ENCODE measurements at places on chromosomes 7 and 10.

DNA sequence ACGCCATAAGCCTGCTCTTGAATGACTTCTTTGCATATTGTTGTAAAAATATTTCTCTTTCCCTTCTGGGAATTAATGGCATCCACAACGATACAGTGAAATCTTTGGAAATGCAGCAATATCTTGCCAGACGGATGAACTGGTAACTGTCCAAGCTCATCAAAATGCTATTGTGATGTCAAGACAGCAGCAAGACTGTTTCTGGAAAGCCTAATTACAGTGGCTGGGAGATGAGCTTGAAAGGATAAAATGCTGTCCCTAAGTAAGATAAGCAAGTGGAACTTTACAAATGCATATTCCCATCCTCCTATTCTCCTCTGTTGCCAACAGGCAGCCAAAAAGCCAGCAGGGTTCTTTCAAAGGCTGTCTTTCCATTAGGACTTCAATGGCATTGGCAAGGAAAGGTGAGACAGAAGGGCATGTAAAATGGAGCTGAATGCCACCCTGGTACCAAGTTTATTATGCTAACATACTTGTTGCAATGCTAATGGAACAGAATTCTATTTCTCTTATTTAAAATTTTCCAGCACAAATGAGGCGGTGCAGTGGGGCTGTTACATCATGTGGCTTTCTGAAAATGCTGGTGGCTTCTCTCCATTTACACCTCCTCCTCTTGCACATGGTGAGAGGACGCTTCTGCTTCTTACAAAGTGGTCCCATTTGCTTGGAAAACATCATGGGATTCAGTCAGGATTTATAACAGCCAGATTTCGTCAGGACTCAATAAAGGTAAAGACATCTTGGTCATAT is 178.3 kb upstream of the PTER start:
- no peak for DNase-seq

DNA sequence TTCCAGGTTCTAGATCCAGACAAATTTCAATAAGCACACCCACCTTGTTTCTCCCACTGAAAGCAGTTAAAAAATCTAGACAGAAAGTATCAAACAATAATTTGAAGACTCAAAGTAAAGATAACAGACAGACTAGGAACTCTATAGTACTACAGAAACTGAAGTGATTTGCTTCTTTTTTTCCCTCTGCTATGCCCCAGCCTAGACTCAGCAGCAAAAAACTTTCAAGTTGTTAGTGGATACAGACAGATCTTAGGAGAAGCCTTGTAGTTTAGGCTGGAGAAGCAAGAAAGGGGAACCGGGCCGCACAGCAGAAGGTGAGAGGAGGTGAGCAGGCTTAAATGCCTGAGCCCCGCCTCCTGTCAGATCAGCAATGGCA is 65.1 kb downstream of the IGF2BP3 start:
- no peak for DNase-seq

DNA sequence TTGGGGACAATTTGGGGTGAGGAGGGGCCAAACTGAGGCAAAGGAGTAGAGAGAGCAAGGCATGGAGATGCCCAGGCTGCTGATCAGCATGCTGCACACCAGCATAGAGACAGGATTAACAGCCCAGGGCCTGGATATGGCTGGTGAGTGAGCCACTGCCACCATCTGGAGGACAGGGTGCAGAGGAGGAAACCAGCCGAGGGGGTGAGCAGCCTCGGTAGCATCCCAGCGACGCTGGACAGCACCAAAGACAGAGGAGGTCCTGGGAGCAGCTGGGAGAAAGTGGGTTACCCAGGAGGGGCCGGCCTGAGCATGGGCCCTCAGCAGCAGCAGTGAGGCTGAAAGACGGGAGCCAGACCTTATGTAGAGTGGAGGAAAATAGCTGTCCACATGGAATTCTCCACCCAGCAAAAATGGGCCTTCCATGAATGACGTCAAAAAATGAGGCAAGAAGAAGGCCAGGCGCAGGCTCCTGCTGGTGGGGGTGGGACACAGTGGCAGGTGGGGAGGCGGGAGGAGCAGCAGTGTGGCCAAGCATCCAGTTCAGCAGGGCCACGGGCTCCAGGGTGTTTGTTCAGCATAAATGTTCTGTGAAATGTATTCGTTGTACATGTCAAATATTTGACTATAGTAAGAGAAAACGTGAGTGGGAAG is 16.7 kb downstream of the RET start:
- DNase-seq: no peak

DNA sequence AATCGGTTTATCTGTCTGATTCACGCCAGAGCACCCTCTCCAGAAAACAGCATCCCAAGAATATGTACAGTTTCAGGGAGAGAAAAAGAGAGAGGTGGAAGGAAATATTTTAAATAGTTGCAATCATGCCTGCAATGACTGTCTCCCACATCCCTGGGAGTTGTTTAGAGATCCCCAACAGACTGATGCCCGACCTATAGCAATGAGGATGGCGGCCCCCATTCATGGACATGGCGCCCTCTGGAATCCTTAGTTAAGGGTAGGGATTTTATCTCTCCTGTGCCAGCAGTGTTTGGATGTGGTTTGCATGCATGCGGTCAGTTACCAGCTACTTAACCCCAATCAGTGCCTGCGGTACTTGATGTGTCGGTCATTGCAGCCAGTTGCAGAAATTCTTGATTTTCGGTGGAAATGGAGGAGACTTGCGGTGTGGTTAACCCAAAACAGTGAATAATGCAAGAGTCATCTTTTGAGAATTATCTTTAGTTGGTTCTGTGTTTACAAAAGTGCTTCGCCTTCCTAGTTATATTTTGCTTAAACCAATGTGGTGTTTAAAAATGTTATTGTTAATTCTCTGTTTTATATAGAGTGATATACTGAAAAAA is 186.0 kb upstream of the TCF7L2 start:
- no peak for DNase-seq

- DNase-seq: no peak
These were observed 29.7 kb downstream of the UNC5B start for GRCh38 chr10:71241830-71242621.

GRCh38 chr10:19832699-19833098 is 16.5 kb downstream of the PLXDC2 start:
- no peak for DNase-seq

DNA sequence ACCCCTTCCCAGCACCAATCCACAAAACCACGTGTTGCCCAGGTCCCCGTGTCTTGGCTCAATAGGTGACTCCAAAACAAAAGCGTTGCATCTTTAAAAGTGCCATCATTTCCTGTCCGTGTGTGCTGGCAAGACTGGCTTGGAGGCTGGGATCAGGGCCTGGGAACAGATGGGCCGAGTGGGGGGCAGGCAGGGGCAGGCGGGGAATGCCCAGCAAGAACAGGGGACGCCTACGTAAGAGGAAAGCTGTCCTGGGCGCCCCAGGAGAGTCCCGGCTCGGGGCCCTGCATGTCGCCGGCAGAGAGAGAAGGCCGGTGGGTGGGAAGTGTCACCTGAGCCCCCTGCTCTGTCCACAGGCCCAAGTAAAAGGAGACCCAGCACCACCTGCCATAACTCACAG is 86.5 kb downstream of the PAXIP1 start:
- no peak for DNase-seq

- no peak for DNase-seq
These were observed 137.3 kb upstream of the ZMIZ1 start for GRCh38 chr10:78931321-78932053.

DNA sequence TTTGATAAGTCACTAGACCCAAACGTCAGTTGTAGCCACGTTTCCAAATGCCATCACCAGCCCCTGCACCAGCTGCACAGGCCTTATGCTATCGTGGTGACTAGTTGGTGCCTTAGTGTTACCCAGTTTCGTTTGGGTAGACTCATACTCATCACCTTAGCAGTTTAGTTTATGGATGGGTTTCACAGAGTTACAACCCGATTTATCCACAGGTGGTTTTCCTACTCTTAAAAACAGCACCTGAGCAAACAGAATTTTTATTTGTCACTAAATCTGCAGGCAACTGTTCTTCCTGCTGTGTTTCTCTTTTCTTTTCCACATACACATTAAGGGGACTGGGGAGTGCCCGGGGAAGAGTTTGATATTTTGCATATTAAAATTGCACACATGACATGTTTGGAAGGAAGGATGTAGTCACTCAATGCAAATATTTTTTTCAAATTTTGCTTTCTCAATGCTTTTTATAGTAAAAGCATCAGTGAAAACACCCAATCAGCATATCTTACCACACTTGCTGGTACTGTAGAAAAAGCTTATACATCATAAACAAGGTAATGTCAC is 41.6 kb downstream of the PDSS1 start:
- DNase-seq: no peak

DNA sequence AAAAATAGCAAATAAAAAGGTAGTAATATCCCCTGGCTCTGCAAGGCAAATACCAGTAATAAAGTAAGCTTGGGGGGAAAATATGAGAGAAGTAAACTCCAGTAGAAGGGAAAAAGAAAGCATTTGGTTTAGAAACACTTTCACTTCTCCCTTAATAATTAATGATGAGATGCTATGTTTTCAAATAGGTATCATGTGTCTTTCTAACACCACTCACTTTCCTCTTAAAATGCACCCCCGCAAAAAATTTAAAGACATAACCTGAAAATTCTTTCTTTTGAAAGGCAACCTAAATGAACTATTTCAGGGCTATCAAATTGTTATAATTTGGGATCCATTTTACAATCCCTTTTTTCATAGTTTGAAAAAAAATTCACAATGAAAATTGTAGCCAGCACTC is 240.3 kb downstream of the SNX10 start:
- DNase-seq: no peak

GRCh38 chr7:155796381-155797261 is 15.6 kb downstream of the SHH start:
- DNase-seq: no peak

- DNase-seq: no peak
These were observed 453 bp downstream of the SFMBT2 start for GRCh38 chr10:7410301-7410861.

- no peak for DNase-seq
These were observed 37.4 kb downstream of the TSPAN14 start for GRCh38 chr10:80491251-80492102.

GRCh38 chr7:151137076-151137675 is 30.3 kb downstream of the GBX1 start:
- no peak for DNase-seq

DNA sequence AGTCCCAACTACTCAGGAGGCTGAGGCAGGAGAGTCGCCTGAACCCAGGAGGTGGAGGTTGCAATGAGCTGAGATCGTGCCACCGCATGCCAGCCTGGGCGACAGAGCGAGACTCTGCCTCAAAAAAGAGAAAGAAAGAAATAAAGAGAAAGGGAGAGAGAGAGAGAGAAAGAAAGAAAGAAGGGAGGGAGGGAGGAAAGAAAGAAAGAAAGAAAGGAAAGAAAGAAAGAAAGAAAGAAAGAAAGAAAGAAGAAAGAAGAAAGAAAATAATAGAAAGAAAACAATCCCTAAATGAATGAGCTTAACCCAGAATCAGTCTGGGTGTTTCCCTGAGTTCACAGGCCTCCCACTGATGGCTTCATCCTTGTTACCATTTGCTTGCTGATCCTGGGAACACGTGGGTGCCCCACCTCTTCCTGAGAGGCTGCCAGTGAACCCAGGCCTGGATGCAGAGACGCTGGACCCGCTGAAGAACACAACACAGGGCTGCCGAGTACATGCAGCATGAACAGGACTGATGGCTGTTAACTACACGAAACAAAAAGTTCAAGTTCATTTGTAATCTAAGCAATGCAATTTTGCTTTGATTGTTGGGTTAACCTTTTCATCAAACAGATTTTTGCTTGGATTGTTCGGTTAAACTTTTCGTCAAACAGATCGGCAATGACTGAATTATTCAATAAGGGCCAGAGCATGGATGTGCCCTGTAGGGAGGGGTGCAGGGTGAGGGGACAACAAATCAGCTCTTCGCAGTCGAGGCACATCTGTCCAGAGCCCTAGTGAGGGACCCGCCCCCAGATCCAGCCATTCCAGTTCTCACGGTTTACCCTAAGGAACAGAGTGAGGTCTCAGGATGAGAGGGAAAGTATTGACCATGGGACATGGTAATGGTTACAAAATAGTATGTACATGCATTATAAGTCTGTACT is 11.5 kb downstream of the NPFFR1 start:
- DNase-seq: no peak

GRCh38 chr10:48454302-48455054 is 148.0 kb downstream of the MAPK8 start:
- DNase-seq: no peak

DNA sequence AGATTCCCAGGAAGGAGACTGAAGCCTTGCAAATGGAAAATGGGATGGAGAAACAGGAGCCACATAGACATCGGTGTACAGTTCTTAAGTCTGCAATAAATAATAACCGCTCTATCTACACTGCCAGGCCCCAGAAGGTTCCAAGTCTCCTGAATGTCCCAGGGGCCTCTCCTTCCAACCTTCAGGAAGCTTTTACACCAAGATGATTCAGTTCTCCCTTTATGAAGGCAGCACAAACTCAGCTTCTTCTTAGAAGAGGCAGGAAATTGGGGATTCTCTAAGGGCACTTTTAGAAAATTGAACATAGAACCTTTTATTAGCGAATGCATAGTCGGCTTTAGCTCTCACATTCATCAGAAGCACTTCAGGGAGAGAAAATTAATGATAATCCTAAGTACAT is 130.8 kb upstream of the LYZL1 start:
- DNase-seq: no peak

DNA sequence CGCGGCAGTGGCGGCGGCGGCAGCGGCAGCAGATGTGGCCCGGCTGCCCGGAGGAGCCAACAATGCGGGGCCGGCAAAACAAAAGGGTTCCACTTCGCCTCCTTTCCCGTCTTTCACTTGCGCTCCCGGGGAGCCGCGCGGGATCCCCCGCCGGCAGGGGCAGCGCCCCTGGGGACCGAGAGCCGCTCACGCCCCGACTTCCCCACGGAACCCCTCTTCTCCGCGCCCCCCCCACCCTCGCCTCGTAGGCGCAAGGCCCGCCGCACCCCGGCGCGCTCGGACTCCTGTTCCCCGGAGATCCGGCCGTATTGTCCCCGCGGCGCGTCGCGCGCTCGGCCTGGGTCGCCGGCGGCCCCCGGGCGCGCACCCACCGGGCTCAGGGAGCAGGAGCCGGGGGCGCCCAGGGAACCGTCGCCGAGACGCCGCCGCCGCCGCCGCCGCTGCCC is 854 bp downstream of the CTBP2 start:
- DNase-seq: no peak

DNA sequence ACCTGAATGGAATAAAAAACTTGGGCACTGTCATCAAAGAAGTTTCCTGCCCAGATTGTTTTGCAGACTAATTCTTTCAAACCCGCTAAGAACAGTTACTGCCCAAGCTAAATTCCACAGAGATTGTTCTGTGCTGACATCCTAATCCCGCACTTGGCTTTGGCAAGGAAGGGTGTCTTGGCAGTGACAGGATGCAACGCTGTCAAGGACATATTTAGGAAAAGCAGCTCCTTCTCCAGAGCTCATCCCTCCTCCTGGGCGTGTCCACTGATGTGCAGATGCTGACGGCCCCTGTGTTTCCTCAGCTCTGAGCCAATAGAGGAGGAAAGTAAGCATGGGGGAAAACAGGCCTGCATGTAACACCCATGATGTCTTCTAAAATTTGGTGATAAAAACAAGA is 74.2 kb downstream of the EEPD1 start:
- no peak for DNase-seq

DNA sequence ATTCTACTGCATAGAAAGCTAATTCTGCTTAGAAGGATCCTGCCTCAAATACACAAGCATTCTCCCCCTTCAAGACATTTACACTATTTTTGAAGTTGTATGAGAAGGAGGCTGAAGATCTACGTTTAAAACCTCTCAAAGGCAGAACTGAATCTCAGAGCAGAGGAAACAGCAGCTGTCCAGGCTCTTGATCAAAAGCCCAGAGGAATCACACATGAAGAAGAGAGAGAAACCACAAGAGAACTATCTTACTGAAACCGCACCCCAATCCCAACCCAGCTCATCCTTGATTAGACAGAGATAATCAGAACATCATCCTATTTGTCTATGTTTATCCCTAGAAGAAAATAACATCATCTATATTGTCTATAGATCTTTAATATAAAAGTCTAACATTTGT is 2.2 kb upstream of the DNAJC1 start:
- no peak for DNase-seq

All from NCI-H2107 (cell line).